ENCODE measurements at places on chromosomes 12 and 14.

DNA sequence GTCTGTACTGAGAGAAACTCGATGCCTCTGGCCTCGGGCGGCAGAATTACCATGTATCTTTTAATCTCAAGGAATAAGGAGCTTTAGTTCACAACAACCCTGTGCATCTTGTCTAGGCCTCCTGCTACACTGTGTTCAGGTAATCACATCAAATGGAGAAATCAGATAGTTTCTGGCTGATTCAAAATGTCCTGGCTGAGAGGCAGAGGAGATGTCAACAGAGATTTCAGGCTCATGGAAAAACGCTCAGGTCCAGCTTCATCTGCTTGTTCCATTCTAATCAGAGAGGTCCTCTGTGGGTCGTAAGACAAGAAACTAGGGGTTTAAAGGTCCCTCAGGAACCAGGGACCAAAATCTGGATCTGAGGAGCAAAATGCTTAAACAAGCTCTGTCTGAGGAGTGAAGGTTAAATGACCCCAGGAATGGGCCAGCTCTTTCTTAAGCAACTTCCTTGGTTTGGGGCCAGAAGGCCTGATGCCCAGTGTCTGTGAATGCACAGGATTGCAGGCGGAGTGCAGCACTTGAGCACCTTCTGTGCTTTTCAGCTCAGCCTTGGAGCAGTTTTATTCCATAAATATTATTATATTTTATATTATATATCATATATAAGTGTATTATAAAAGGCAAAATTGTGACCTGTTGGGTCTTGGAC is 170.2 kb upstream of the PRICKLE1 start:
- no peak for DNase-seq

DNA sequence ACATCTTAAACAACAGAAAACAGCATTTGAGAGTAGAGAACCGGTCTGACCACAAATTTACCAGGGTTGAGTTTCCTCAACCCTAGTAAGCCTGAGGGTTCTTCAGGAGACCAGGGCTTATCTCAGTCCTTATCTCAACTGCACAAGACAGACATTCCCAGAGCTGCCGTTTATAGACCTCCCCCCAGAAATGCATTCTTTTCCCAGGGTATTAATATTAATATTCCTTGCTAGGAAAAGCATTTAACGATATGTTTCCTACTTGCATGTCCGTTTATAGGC is 12.3 kb downstream of the TMEM117 start:
- no peak for DNase-seq

DNA sequence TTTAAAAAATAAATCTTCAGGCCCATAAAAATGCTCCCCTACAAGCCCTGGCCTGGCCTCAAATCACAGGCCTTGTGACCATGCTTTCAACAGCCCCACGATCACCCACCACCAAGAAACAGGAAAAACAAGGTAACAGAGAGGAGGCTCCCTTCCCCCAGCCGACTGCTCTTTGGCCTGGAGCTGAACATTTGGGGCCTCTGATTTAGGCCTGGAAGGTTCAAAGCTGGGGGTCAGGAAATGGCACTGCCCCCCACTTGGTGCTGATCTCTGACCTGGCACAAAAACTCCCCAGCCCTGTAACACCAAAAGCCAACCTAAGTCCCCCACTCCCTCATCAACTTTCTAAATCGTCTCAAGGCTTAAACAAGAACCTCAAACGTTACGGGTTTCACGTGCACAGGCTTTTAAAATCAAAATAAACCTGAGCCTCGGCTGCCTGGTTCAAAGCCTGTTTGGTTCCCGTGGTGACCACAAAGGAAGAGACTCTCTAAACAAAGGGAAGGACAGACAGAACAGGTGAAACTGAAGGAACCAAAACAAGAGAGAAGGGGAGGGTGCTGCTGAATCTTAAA is 9.0 kb downstream of the ACTN1 start:
- no peak for DNase-seq

- no peak for DNase-seq
Observed at GRCh38 chr12:70060634-70061033, 182.6 kb upstream of the CNOT2 start.

DNA sequence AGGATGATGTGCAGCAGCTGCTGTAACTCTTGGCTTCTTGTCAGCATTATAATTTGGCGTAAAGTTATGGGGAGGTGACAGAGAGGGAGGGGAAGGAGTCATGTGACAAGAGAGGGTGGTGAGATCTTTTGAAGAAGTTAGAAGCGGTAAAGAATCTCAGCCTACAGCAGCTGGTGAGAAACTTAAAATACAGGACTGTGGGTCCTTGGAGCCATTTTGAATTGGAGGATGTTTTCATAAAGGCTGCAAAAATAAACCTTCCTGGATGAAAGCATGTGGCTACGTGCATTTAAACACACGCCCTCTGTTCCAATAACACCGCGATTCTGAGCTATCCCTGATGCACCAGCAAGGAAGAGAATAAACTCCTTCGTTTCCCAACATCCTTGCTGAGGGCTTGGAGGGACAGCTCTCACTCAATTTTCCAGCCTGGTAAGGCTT is 133.7 kb downstream of the TMEM30B start:
- no peak for DNase-seq

DNA sequence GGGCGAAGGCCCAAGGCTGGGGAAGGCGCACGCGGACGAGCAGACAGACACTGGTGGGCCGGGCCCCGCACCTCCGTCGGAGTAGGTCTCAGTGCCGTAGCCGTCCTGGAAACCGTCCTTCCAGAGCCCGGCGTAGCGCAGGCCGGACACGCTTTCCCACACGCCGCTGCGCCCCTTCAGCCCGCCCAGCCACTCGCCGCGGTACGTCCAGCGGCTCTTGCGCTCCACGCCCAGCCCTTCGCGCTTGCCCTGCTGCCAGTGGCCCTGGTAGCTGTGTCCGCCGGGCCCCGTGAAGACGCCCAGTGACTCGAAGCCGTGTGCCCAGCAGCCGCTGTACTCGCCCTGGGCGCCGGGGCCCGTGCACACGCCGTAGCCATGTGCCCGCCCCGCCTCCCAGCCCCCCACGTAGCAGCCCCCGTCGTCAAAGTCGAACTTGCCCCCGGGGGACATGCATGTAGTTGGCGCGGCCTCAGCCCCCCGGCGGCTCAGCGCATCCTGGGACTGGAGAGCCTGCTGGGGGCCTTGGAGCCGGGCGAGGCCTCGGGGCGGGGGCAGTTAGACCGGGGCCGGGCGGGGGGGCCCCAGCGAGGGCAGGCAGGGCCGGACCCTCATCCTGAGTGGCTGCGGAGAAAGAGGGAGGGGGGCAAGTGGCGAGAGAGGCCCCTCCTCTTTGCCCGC is 1.4 kb downstream of the JPH4 start:
- no peak for DNase-seq

GRCh38 chr12:38411946-38412345 is 95.4 kb downstream of the ALG10B start:
- DNase-seq, result no peak

DNA sequence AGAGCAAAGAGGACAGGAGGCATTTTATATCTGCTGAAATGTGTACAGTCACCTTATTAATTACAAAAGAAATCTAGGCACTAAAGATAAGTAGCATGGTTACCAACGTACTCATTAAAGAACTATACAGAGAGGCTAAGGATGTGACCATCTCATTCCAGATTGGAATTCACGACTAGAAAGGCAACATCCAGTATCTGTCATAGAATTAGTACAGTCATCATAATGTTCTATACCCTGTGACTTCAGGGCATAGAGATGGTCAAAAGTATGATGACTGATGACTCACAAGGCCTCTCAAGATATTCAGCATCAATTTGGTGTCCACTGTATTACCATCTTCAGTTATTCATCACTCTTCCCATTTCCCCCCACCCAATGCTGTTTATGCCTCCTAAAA is 144.0 kb upstream of the PLEKHG7 start:
- DNase-seq, result no peak

DNA sequence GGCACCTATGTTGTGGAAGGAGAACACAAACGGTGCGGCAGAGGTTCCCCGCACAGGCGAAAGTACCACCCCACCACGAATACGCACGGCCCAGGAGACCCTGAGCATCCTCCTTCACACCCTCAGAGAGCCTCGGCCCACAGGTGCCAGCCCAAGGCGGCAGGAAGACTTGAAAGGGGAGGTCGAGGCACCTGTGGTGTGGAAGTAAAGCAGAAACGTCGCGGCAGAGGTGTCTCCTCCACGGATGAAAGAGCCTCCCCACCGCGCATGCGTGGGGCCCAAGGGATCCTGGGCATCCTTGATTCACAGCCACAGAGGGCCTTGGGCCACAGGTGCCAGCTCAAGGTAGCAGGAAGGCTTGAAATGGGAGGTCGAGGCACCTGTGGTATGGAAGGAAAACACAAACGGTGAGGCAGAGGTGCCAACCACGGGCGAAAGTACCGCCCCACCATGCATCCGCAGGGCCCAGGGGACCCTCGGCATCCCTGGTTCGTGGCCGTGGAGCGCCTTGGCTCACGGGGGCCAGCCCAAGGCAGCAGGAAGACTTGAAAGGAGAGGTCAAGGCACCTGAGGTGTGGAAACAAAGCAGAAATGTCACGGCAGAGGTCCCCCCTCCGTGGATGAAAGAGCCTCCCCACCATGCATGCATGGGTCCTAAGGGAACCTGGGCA is 380.1 kb downstream of the ALG10 start:
- DNase-seq, result no peak

DNA sequence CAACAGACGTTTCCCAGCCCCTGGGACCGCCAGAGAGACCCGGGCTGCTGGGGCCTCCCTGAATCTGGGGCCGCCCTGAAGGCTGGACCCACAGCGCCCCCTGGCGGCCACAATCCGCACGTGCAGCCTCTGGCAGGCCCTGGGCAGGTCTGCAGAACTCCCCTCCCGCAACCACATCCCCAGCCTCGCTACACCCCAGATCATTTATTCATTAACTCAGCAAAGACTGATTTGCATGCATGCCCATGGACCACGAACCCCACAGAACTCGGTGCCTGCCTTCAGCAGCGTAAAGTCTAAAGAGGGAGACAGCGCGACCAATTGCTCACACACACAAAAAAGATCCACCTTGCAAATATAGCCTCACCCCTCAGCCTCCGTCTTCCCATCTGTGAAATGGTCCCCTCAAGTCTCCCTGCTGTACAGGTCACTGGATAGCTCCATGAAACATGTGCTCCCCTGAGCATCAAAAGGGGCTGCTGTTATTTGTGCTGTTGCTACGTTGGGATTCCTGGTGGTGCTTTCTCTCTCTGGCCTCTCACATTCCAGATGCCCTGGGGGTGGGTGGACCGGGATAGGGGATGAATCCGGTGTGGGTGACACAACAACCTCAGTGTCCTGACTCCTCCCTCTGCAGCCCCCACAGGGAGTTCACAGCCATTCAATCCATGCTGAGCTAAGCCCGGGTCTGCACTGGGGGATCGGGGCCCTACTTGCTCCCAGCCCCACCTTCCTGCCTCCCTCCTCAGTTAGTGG is 96.4 kb downstream of the SCARB1 start:
- peak; percentile 72 for DNase-seq

DNA sequence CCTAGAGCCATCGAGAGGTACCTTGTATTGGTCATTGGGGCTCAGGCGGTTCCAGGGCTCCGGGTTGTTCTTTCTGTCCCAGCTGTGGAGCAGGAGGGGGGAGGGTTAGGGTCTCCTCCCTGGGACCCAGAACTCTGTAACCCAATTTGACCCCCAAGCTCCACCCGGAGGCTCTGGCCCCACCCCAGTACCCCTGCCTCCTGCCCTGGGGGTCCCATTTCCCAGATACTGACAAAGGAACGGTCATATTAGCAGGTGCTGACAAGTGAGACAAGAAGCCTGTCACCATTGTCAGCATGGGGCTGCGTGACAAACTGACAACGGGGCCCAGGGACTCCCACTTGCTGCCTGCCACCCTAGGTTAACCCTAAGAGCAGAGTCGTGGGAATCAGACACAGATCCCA is 6.2 kb downstream of the SHMT2 start:
- DNase-seq, result no peak

GRCh38 chr12:87348071-87348470 is 681.1 kb downstream of the C12orf50 start:
- no peak for DNase-seq

DNA sequence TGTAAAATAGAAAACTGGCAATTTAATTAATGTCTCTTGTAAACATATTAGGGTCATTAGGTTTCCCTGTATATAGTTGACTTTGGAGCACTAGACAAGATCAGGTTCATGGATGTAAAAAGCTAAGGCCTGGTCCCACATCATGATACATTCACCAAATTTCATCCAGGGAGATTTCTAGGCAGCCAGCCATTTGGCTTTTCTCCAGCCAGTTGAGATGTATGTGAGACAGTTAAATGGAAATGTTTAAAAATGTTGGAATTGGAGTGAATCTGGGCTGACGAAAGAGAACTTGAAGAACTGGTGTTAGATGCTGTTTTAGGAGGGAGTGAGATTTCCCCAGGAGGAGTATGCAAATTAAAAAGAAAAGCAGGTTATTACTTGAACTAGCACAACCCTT is 41.8 kb upstream of the CLEC14A start:
- no peak for DNase-seq

- no peak for DNase-seq
Observed at GRCh38 chr12:115209230-115209629, 525.3 kb upstream of the TBX3 start.

DNA sequence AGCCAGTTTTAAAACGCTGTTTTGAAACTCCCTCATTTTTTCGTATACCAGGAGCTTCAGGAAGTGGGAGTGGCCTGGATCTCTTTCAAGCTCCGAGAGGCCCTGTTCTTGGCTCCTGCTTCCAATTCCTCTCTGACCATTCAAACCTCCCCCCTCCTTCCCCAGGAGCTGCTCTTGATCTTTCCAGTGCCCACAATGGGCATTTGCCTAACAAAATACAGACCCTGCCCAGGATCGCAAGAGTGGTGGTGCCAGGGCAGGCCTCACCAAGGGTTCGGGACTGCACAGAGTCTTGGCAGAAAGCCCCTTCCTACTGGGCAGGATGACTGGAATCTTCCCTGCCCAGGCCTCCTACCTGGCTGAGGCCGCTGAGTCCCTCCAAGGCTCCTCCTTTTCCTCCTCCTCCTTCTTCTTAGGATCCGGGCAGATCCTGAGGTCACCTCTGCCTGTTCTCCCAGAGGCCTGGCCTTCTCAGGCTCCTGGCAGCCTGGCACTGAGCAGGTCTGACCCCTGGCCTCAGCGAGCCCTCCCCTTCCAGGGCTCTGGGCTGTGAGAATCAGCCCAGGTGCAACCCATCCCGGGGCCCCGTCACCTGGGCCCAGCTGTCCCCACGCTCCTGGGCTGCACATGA is 46.9 kb upstream of the NOS1 start:
- DNase-seq, result no peak

GRCh38 chr12:102215992-102216691 is 18.5 kb upstream of the PMCH start:
- DNase-seq, result no peak

Measured in stimulated activated CD8-positive, alpha-beta memory T cell treated with anti-CD3 and anti-CD28 coated beads, Interleukin-4, amount 100 ng/mL, for 1 hour (primary cell).